Ureter (tissue), 1 donor: ENCODE measurements at places on chromosomes 6 and 20. TPM values are rescaled to one million over a fixed set of nuclear protein-coding genes. Genes with fewer than 3 reads are reported as not detected.

DNA sequence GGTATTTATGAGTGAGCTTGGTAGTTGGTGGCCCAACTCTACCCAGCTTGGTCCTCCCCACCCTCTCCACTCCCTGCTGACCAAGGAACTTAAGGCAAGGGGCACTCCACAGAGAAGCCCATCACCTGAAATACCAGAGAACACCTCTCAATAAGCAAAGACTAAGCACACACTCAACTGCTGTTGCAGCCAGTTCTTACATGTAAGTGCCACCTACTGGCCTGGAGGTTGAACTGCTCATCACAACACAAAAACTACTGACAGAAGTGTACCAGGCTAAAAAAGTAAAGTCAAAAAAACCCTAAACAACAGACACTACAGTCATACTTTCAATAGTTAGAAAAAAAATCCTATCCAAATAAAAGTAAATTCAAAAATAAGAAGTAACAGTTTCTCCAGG is 146.2 kb downstream of the FAM83B start:
- DNase-seq = no peak

Gene MGME1
- 15.1 TPM for total RNA-seq

GRCh38 chr6:145093226-145093625 is 642.1 kb downstream of the EPM2A start:
- no peak for DNase-seq

GRCh38 chr6:158185729-158186456 is 17.7 kb downstream of the GTF2H5 start:
- no peak for DNase-seq
